ENCODE measurements at places on chromosomes 6 and 20.

GRCh38 chr20:42095221-42095620 lies 477.0 kb upstream of the CHD6 start:
- no peak for DNase-seq

DNA sequence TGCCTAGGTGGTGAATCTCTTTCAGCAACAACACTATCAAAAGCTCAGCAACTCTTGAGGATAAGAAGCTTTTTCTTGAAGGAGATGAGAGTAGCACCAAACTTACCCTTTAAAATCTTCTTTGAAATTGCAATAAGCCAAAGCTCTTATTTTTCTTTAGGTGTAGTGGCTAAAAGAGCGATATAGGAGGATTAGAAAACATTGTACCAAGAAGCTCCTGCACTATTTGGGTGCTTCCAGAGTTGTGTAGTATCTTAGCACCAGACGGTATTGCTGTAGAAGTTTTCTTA lies 1.2 kb downstream of the FUT9 start:
- no peak for DNase-seq

DNA sequence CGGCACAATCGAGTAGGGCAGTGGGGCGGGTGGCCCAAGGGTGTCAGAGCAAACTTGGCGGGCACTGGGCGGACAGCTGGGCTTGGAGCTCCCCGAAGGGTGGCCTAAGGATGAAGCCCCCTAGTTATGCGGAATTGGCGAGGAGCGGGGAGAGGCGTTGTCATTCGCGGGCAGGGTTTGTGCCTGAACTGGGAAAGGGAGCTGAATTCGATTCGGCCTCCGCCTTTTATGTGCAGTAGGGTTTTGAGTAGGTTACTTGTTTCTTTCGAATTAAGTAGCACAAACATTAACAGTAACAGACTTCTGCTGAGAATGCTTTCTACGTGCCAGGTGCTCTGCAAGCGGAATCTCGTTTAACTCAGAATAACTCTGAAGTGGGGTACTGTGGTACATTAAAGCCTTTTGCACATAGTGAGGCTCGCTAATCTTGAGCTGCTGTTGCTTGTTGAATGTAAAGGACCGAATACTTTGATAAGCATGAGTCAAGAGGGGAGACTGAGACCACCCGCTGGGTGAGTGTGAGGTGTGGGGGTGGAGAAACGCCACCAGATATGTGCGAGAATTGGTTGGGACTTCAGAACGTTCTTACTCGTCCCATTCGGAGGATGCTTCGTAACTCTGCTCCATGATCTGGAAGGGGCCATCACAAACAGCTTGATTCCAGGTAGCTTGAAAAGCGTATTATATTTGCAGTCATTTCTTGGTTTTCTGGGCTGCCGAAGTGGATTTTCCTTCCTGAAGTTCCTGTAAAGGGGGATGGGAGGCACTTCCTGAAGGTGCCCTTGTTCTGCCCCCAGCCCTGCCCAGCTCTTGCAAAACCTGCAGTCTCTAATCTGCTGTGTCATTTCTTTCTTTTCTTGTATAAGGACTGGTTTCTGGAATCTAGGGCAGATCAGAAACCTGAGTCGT lies 833 bp downstream of the RAB5IF start:
- peak; percentile 48 for DNase-seq

DNA sequence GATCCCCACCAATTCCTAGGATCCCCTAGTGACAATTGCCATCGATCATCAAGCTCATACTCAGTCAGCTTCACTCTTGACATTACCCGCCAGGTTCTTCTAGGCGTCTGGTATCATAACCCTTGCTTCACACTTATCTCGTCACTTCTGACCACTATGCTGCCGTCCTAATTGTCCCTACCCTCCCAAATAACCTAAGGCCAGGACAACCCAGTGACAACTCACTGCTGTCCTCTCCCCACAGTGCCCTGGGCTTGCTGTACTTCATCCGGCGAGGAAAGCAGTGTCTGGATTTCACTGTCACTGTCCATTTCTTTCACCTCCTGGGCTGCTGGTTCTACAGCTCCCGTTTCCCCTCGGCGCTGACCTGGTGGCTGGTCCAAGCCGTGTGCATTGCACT lies 3.7 kb downstream of the SYS1 start:
- no peak for DNase-seq

GRCh38 chr6:166419286-166419685 lies 36.5 kb upstream of the MPC1 start:
- DNase-seq: no peak

- DNase-seq: no peak
Measured at GRCh38 chr6:165031502-165031901, 277.9 kb downstream of the C6orf118 start.

GRCh38 chr6:7680393-7681075 lies 45.4 kb upstream of the BMP6 start:
- DNase-seq: no peak

GRCh38 chr6:33667072-33667471 lies 44.4 kb downstream of the UQCC2 start:
- no peak for DNase-seq

DNA sequence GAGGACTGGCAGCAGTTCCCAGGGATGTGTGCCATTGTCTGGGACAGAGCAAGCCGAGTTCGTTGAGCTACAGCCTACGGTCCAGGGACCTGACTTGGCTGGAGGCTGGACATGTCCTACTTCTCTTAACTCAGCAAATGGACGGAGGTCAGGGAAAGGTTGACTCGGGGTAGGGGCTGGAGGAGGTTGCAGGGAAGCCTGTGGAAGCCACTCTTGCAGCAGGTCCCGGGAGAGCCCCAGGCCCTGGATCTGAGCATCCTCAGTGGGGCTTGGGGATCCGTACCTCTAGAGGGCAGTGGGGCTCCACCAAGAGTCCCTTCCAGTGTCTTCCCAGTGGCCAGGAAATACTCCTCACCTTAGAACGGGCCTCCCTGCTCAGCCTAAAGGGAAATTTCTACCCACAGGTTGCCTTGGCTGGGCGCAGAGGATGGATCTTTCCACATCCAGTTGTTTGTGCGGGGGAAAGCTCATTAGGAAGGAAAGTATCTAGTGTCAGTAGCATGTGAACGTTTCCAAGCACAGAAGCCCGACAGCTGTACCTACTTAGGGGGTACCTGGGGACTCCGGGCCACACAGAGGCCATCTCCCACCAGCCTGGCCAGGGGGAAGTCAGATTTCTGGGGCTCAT lies 170.2 kb downstream of the NFATC2 start:
- peak; percentile 42 for DNase-seq

DNA sequence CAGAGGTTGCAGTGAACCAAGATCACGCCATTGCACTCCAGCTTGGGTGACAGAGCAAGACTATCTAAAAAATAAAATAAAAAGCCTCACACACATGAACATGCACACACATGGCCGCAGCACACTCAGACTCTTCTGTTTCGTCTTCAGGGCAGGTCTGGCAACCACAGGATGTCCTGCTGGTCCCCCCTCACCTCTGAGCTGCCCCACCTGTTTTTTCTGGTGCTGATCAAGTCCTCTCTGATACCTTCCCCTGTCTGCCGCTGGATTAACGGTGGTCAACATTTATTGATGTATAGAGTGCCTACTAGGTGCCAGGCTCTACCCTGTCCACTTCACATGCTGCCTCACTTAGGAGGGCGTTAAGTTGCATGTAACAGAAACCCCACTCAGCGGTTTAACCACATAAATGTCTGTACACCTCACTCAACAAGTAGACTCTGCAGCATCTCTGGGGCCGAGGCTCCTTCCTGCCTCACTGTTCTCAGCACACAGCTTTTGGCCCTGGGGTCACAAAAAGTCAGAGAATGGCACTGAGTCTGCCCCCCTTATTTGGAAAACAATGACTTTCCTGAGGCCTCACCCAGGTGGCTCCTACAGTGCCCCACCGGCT lies 4.5 kb upstream of the AP5S1 start:
- DNase-seq: no peak

Data from gastrocnemius medialis (tissue), 4 donors.